ENCODE measurements at places on chromosomes 16 and 17.

- no peak for DNase-seq
Measured at GRCh38 chr17:41098481-41098880, 539 bp upstream of the KRTAP4-8 start.

DNA sequence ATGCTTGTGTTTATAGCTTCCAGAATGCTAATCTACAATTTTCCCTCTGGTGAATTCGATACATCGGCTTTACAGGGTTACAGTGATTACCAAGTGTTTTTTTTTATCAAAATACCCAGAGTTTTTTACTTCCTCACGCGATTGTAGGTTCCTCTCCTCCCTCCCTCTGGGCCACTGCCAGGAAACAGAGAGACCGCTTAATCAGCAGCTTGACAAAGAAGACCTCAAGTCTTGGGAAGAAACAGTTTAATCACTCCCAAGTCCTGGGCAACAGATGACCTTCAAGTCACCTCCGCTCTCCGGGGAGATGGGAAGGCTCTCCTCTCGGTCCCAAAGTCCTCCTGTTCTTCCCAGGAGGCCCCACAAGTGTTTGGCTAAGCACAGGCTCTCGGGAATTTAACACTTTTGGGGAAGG is 23.5 kb downstream of the SMTNL2 start:
- DNase-seq = peak; percentile 17

GRCh38 chr17:75652341-75652740 is 14.6 kb downstream of the RECQL5 start:
- no peak for DNase-seq

DNA sequence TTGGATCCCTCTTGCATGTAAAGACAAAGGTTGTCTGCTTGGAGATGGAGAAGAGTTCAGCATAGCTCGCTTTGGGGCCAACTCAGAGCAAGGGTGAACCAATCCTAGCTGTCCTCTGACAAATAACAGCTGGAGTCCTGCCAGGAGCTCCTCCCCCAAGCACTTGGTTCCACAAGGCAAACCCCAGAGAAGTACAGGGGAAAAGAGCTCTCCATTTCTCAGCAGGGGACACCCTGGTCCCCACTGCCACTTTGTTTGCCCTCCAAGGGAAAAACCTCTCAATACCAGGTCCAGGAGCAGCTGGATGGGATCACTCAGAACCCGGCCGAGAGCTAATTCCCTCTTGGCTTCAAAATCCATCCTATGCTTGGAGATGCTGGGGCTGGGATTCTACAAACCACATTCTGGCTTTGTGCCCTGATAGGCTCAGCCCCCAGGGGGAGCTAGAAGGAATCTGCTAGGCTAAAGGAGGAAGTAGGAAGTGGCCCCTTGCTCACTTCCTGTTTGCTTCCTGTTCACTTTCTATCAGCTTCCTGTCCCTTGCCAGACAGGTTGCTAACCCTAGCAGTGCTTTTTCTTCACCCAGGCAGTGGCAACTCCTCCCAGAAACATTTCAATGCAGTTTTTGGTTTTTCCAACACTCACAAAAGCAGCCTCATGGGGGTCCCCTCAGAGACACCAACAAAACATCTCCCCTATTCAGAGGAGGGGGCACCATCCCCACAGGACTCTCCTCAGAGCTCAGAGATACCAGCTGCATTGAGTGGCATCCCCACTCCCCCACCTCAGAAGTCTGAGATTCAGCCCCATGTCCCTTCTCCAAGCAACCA is 30.7 kb downstream of the CDRT4 start:
- peak; percentile 54 for DNase-seq

DNA sequence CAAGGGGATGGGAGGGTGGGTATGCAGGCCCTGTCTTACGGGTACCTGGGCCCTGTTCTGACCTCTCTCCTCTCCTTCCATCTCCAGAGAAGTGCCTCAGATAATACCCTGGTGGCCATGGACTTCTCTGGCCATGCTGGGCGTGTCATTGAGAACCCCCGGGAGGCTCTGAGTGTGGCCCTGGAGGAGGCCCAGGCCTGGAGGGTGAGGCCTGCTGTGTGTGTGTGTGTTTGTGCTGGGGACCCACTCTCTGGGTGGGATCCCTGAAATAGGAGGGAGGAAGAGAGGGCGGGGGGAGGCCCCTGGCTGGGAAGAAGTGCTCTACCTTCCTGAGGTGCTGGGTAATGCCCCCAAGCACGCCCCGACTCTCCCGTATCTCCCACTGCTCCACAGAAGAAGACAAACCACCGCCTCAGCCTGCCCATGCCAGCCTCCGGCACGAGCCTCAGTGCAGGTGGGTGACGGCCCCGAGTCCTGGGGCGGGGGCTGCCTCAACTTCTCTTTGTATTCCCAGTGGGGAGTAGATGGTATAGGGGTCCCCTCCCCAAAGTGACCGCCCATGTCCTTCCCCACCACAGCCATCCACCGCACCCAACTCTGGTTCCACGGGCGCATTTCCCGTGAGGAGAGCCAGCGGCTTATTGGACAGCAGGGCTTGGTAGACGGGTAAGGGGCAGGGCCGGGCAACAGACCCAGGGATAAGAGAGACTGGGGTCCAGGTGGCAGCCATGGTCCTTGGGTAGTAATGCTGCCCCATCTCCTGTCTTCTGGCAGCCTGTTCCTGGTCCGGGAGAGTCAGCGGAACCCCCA is 7.8 kb downstream of the GRB7 start:
- DNase-seq = no peak

DNA sequence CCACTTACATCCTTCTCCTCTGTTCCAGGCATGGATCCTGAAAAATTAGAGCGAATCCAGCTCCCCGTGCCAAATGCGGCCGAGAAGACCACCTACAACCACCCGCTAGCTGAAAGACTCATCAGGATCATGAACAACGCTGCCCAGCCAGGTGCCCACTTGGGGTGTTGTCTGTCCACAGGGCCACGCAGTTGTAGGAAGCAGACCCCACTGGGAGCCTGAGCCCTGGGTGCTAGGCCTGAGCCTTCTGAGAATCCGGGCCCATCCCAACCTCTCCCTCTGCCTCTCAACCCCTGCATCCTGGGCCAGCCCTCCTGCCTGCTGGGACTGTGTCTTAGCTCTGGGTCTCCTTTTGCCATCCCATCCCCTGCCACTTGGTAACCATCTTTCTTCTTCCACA is 95.4 kb downstream of the CLEC16A start:
- no peak for DNase-seq

DNA sequence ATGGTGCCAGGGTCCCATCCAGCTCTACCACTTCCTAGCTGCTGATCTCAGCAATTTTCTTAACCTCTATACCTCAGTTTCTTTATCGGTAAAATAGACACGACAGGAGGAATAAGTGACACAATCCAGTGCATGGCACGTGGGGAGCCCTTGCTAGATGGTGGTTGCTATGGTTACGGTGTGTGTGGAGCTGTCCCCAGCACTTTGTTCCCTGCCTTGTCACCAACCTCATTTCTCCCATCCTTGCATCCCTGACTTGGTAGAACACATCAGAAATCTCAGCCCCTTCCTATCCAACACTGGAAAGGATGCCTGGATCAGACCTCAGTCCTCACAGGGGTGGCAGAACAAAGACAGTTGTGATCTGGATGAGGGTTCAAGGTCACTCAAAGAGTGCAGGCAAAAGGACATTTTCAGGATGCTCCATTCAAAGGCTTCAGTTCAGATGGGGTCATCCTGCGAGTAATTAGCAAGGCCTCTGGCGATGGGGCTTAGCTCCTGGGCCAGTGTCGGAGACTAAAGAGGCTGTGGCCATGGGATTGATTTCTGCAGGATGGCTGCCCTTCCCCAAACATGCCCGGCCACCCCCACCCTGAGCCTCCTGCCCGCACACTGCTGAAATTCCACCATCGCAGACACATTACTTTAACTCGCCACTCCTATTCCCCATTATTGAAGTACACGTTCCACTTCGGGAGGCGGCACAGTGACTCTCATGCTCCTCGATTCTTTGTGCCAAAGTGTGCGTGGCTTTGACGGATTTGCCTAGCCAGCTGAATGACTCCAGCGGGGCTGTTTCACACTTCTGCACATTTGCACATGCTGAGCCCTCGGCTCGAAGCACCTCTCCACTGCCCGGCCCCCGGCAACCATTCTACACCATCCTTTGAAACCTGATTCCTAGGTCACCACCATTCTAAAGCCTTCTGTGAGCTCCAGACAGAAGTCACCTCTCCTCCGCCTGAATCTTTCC is 40.3 kb downstream of the WNT3 start:
- no peak for DNase-seq

- peak; percentile 25 for DNase-seq
Measured at GRCh38 chr16:3099732-3100499, 822 bp upstream of the ZSCAN10 start.

- no peak for DNase-seq
Measured at GRCh38 chr17:37430051-37430627, 23.5 kb downstream of the TADA2A start.

DNA sequence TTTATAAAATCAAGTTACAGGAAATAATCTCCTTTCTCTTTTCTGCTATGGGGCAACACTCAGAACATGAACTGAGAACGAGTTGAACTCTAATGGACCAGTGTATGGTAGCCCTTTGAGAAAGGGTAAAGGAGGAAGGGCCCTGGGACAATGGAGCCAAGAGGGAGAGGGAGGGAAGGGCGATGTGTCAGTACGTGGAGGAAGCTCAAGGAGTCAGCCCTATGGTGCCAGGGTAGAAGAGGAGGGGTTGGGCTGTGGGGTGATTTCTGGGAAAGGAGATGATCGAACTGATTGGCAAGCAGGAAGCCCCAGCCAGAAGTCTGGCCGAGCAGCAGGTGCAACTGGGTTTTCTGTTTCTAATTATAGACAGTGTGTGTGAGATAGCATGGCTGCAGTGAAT is 4.3 kb upstream of the WIPI1 start:
- DNase-seq = no peak

DNA sequence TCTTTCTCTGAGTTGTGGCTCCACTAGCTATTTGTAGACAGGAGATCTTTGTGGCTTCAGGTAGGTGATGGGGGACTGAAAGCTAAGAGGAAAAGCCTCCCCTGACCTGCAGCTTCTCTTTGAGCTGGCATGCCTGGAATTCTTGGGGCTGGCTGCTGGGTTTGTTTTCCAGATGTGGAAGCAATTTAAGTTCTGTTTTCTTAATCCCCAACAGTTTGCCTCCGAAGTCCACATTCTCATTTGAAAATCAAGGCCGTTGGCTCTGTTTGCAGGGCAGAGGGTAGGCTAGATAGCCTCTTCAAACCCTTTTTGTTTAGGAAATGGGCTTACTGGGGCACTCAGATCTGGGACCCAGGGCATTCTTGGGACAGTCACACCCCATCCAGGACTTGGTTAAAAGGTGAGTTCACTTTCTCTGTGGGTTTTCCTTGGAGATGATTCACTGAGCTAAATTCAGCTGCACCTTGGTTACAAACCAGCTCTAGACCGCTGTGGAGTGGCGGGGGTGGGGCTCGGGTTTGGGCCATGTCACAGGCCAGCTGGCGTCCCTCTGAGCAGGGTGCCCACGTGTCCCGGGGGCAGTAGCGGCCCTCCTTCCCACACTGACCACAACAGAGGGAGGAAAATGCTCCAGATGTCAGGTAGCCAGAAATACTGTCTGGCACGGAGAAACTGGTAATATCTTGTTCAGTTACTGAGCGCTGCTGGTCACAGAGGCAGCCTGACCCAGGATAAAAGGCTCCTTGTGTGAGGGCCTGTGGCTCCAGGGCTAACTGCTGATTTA is 108.5 kb downstream of the RAB11FIP4 start:
- no peak for DNase-seq

DNA sequence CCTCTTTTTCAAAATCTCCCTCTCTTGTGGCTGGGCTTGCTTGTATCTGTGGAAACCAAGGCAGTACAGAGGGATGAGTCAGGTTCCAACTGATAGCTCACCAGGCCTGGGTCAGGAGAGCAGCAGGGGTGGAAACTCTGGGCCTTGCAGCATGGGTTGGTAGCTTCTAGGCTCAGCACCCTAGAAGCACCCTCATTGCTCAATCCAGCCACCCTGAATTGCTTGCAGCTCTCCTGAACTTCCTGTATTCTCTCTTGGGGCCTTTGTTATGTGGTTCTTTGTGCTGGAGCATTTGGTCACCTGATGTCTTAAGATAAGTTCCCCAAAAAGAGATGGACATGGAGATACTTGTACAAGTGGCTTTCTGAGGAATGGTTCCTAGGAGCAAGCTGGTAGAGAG is 169.4 kb downstream of the IRX5 start:
- DNase-seq = no peak

DNA sequence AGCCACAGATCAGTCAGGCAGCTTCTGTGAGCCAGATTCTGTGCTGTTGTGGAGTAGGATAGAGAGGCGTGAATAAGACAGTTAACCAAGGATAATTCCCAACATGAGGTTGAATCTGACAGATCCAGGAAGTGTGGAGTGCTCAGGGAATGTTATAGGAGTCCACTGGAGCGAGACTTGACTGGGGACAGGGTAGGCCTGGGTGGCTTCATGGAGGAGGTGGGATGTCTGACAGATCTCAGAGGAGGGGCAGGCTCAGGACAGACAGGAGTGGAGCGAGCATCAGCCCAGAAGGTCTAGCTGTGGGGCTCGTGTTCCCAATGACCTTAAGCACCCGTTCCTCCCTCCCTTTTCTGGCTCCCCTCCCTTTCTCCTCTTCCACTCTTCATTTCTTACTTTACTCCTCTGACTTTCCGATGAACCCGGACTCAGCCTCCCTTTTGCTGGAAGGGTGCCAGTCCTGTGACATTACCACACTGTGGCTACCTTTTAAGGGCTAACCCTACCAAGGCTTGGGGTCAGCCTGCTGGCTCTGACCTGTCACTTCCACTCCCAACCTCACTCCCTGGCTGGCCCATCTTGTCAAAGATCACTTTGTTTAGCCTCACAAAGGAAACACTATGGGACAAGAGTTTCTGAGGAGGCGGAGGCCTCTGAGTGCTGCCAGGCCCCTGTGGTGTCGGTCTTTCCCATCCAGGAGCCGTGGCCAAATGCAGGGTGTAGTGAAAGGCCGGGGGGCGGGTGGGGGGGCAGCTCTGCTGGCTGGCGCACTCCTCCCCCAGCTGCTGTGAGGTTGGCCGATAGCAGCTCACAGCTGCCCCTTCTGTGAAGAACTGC is 28.5 kb upstream of the EFCAB13 start:
- peak; percentile 30 for DNase-seq

- no peak for DNase-seq
Measured at GRCh38 chr16:49128740-49129139, 152.9 kb downstream of the CBLN1 start.

DNA sequence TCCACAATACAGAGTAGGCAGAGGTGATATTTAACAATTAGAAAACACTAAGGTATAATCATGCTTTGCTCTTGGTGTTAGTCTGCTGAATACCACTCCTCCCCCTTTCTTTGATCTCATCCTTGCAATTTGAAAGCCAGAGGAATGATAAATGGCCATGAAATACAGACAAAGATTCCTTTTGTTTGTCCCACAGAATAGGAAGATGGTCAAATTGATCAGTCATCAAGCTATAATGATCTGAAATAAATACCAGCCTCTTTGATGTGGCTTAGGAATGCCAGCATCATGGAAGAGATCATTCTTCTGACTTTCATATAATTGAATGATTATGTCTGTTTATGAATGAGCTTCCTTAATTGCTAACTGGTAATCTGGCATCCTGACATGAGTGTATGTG is 1541.7 kb upstream of the CDH8 start:
- no peak for DNase-seq

GRCh38 chr17:39623356-39623950 is 3.3 kb upstream of the PPP1R1B start:
- DNase-seq = peak; percentile 71

GRCh38 chr16:53266156-53266555 is 168.1 kb upstream of the RBL2 start:
- no peak for DNase-seq

GRCh38 chr17:15454346-15454745 is 13.1 kb downstream of the CDRT4 start:
- DNase-seq = no peak

Data from anterior cingulate cortex (tissue), 58 donors.